ENCODE measurements at places on chromosomes 3 and 15.

DNA sequence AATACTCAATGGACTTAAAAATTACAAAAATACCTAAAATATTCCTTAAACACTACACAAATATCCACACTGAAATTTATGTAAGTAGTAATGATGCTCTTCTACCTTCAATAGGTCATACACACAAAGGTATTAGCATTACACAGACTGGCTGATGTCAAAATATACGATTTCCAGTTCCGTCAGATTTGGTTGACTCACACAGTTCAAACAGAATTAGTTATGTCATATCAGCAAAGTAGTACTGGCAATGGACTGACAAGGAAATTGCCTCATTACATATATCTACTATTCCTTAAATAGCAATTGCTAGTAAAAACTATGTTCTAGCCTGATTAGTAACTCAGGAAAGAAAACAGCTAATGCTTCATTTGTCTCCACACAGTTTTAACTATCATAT, 70.8 kb downstream of the ADAM10 start:
- DNase-seq, result no peak

GRCh38 chr3:49840388-49840787, 16.0 kb downstream of the TRAIP start:
- DNase-seq, result no peak

GRCh38 chr15:40087068-40087810, 21.4 kb downstream of the BMF start:
- no peak for DNase-seq

DNA sequence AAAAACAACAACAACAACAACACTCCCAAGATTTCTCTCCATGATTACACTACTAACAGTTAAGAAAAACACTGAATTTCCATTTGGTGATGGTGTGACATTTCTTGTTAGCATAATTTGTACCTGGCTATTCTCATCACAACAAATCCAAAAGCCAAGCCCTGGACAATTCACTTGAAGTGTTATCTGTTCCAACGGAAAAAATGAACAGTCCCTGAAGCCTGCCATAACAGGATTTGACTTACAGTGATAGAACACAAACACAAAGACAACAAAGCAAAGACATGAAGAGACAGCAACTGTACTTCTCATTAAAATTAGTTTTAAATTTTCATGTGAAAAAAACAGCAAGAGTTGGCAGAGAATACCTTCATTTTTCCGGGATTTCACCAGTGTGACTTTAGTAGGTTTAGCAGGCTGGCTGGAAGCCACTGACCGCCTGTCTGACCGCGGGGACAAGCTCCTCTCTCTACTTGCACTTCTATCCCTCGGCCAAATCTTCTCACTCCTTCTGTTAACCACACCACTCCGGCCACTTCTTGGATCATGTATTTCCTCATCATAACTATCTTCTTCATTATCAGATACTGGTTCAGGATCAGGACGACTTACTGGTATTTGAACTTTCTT, 56.3 kb downstream of the TJP1 start:
- no peak for DNase-seq

GRCh38 chr3:136277115-136277514, 27.0 kb downstream of the PCCB start:
- DNase-seq, result no peak

DNA sequence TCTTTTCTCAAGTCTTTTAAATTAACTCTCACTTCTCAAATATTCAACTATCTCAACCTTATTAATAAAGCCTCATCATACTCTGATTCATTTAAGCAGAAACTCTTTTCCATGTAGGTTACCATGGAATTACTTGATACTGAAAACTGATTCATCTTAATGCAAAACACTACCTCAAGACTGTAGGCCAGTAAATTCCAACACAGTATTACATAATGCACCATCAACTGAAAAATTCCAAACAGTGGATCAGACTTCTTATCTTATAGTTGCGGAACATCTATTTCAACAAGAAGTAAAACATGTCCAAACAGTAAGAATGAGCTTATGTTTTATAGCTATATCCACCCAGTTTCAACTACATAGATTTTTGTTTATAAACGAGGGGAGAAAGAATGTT, 124.5 kb downstream of the PEAK1 start:
- DNase-seq, result no peak

DNA sequence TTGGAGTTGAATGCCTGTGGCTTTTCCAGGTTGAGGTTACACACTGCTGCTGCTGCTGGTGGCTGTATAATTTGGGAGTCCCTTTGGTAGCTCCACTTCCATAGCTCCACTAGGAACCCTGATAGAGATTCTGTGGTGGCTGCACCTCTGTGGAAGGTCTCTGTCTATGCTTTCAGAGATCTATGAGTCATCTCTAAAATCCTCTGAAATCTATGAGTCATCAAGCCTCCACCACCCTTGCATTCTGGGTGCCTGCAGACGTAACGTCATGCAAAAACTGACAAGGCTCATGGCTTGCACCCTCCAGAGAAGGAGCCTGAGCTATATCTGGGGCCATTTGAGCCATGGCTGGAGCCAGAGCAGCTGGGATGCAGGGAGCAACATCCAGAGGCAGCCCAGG, 1037.0 kb upstream of the CFAP20DC start:
- DNase-seq, result peak; percentile 20

DNA sequence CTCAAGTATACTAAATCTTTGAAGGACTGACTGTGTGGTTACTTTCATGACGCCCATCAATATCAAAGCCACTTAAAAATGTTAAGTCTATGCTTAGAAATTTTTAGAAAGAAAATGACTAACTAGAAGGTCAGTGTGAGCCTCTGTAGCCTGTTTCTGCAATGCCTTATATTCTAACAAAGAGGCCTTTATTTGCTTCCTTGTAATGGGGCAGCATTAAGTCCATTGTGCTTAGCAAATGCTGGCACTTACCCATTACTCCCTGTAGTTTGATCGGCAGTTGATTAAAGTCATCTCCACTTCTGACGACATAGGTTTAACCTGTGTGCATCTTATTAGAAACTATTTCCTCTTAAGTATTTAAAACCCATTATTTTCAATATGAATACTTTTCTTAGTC, 91.6 kb upstream of the FAM98B start:
- DNase-seq, result no peak

DNA sequence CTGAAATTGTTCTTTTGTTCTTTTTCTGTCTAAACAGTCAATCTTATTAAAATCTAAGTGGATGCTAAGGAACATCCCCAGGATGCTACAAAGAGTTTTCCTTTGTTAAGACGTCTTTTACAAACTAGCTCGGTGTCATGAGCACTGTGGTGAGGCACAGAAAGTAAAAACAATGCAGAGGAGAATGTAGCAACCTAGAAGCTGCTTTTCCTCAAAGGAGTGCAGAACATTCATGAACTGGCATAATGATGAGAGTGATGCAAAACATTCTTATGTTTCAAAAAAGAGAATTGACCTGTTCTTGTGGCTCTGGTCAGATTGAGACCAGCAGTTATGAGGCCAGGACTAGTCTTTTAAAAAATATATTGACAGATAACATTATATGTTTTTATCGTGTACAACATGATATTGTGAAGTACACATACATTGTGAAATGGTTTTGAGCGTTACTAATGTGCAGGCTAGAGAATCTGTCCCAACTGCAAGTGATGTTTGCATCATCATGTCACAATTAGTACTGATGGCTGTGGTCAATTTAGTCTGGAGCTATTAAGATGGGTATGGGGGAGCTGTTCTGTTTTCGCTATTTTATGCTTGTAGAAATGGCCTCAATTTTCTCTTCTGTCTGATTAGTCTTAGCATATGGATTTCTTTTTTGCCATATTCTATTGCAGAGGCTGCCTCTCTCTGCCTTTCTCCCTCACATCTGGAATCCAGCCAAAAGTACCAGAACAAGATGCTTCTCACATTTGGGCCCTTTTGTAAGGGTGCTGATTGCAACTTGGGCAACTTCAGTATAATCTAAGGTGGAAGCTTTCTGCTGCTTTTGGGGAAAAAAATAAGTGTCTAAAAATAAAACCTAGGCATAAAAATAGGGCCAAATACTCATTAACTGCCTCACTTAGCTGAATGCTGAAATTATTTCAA, 50.2 kb downstream of the HHLA2 start:
- no peak for DNase-seq

DNA sequence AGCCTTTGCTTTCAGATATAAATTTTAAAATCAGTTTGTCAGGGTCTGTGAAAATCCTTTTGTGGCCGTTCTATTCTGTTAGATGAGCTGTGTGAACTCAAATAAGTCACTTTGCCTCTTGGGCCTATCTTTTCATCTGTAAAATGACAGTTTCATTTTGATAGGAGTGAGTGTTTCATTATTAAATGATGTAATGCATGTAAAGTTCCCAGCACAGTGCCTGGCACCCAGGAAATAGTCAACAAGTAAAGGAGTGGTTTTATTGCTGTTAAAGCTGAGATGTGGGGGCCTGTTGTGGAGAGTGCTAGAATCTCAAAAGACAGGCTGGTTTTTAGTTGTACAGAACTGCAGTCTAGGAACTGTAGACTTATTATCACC, 394.5 kb upstream of the CFAP20DC start:
- no peak for DNase-seq

GRCh38 chr3:99502871-99503270, 135.5 kb upstream of the COL8A1 start:
- no peak for DNase-seq

DNA sequence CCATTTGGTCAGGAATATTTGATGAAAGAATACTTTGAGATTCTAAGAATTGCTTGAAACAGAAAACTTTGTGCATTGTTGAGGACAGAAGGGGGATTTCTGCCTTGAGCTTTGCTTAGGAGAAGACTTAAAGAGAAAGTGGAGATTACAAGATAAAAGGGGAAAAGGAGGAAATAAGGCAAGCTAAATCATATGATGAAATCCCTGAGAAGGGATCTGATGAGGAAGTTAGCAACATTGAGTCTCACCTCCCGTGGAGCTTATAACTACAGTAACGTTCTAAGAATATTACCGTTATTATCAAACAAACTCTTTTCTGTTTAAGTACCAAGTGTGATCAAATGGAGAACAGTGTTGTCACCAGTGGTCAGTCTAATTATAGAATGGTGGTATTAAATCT, 414.7 kb upstream of the NAALADL2 start:
- no peak for DNase-seq

DNA sequence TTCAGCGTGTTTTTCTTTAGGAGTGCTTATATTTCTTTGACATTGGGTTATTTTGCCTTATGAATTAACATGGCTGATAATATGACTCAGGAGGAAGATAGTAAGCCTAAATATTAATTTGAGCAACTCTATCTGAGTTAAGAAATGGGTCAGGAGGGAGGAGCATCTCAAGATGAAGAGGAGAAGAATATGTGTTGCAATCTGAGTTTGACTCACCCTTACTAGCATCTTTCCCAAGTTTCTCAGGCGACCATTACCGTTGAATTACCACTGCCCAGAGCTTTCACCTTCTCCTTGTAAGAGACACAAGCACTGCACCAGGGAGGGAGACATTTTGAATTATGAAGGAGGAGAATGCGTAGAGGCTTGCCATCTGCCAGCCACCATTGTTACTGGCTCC, 138.3 kb upstream of the MYRIP start:
- no peak for DNase-seq

GRCh38 chr3:99418709-99419108, 219.7 kb upstream of the COL8A1 start:
- no peak for DNase-seq

GRCh38 chr3:127140501-127141460, 52.1 kb upstream of the PRR23E start:
- DNase-seq, result no peak

DNA sequence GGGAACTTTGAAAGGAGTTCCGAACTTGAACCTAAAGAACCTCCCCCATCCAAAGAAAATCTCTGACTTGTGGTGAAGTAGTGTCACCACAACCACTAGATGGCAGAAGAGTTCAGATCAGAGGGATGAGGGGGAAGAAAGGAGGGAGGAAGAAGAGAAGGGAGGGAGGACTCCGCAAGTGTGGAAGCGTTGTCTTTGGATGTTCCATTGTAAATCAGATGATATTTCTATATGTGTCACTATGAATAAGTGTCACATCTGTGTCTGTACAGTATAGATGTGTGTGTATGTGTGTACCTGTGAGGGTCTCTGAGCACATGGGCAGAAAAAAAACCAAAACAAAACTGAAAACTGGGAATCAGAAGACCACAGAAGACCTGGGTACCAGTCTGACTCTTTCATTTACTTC, 16.9 kb downstream of the SLC24A1 start:
- no peak for DNase-seq

- DNase-seq, result no peak
Observed at GRCh38 chr15:69606144-69606543, 153.5 kb downstream of the RPLP1 start.

GRCh38 chr15:71709808-71710418, 100.4 kb upstream of the NR2E3 start:
- no peak for DNase-seq

DNA sequence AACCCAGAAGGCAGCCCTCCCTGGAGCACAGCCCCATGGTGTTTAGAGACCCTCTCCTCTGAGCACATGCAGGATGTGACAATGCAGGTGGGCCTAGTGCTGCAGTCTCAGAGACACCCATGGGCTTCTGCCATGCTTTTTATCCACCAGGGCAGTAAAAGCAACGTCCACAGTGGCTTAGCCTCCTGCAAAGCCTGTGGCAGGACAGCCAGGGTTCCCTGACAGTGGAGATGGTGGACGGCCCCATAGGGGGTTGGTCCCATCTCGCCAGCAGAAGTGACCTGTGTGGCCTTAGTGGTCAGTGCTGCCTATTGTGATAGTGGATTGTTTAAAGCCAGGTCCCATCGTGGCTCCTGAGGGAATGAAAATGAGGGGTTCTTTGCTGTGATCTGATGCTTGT, 46.6 kb downstream of the APBA2 start:
- no peak for DNase-seq

DNA sequence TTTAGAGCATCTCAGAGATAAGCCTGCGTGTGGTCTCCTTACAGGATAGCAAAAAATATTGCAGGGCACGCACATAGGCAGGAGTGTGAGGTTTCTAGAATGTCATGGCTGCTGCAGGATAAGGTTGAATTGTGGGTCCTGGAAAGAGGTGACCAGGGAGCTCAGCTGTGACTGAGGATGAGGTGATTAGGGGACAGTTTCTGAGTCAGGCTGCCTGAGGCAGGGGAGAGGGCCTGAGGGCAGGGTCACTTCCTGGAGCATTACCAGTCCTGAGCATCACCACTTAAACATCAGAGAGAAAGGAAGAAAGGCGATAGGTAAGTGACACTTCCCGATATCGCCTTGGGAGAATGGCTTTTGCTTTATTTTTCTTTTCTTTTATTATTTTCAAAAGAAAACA, 813.8 kb downstream of the TUSC7 start:
- no peak for DNase-seq

- no peak for DNase-seq
Observed at GRCh38 chr15:41080144-41080543, 35.9 kb downstream of the INO80 start.

DNA sequence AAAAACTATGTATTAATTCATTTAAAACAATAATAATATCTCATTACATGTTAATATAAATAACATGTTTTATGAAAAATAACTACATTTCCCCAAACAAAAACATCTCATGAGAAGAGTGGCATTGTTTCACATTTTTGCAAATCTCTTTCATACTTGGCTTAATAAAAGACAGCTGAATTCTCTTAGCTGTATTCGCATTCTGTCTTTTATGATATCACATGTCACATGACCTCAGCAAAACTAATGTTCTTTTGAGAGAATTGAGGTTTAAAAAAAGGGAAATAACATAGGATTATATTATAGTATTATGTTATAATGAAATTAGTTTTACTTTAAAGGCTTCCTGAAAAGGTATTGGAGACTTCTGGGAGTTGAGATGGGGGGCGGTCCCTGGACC, 48.4 kb upstream of the SPPL2A start:
- DNase-seq, result no peak

GRCh38 chr3:137110392-137110996, 152.7 kb downstream of the IL20RB start:
- no peak for DNase-seq

- DNase-seq, result no peak
Observed at GRCh38 chr15:33292717-33293307, 18.0 kb upstream of the RYR3 start.

Measured in stimulated activated CD8-positive, alpha-beta memory T cell treated with anti-CD3 and anti-CD28 coated beads, Interleukin-7, amount 100 ng/mL, for 4 hours (primary cell).